ENCODE measurements at places on chromosomes 6 and 20. TPM values are rescaled to one million over a fixed set of nuclear protein-coding genes. Genes with fewer than 3 reads are reported as not detected.

DNA sequence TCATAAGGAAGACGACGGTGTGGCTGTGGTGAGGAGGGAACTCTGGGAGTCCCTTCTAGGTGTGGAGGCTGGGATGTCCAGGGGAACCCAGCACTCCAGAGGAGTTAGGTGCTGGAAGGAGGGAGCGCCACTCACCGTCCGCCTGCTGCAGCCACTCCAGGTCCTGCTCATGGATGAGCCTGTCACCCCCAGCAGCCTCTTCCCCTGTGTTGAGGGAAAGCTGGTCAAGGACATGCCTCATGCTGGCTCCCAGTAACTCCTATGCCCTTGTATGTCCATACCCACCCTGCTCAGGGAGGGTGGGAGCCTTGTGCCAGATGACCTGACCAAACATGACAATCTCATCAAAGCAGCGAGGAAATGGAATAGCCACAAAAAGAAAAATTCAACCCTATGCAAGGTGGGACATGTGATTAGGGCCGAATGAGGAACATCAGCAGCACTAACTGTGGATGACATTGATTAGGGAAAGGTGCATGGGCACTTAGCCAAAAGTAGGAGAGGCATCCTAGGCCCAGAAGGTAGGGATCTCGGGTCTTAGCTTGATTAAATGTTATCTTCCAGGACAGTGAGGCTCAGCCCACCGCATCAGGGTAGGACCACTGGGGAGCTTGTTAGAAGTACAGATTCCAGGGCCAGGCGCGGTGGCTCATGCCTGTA, 3.0 kb downstream of the DNPH1 start:
- no peak for DNase-seq

DNA sequence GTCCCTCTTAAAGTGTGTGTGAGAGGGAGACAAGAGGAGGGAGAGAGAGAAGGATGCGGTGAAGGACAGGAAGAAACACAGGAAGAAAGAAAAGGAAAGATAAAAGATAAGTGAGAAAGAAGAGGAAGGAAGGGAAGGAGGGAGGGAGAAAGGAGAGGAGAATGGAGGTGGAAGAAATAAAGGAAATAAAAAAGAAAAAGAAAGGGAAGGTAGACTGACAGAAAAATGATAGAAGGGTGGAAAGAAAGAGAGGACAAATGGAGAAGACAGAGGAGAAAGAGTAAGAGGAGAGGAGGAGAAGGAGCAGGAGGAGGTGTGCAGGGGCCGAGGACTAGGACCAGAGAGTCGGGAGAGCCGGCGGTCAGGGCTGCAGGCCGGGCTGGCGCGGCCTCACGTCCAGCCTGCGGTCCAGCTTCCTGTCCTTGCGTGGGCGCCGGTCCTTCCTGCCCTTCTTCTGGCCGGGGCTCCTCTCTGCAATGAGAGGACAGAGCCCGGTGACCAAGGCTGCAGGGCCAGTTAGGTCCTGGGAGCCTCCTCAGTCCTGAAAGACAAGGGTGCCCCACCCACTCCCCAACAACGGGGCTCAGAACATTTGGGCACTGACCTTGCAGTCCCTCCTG, 42.0 kb downstream of the RSPO4 start:
- no peak for DNase-seq

DNA sequence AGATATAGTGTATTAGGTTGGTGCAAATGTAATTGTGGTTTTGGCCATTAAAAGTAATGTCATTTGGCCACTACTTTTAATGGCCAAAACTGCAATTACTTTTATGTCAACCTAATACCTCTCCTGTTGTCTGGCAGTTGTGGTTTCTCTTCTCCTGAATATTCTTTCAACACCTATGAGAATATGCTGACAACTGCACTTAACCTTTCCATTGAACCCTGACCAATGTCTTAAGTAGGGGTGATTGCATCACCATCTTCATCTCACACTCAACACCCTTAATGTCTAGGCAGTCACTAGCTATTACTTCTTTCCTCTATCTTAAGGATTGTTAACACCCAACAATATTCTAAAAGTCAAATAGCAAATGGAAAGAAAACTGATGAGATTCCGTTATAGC, 200.5 kb upstream of the HSF2 start:
- DNase-seq: no peak

GRCh38 chr6:106637051-106637716, 7.8 kb downstream of the QRSL1 start:
- no peak for DNase-seq

DNA sequence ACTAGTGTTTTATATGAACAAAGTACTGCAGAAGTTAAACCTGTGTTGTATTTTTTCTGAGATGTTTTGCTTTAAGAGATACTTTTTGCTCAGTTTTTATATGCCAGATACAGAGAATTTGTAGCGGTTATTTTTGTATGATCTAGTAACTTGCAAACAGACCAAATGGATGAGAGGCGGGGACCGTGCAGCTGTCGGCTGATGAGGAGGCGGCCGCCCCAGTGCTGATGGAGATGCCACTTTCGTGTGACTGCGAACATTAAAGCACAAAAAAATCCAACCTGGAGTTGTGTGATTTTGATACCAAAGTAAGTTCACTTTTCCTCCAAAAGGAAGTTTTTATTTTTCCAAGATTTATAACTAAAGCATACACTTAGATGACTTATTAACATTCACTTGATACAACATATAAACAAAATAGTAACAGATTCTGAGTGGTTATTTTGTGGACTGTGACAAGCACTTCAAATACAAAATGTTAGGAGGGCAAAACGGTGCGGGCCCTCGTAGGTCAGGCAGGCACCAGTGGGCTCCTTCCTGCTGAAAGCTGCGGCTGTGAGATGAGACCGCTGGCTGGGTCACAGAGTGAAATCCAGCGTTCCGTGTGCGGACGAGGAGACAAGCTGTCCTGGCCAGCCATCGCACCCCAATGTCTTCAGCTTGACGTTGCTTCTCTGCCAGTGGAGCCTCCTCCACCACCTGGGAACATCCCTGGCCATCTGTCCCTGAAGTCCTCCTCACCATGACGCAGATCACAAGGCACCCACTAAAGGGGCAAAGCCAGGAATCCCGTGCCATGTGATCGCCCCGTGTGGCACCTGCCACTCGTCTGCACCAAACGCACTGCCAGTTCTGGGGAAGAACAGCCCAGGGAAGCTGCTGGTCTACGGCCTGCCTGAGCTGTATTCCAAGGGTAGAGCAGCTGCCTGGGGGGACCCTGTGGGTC, 4.0 kb upstream of the OGFR start:
- DNase-seq: no peak

DNA sequence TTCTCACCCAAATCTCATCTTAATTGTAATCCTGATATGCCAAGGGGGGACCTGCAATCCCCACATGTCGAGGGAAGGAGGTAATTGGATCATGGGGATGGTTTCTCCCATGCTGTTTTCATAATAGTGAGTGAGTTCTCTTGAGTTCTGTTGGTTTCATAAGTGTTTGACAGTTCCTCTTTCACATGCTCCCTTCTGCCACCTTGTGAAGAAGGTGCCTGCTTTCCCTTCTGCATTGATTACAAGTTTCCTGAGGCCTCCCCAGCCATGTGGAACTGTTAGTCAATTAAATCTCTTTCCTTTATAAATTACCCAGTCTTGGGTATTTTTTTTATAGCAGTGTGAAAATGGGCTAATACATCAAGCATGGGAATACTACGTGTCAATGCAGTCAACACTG, 925.0 kb upstream of the MAN1A1 start:
- no peak for DNase-seq

GRCh38 chr6:150063640-150064039, 5.3 kb downstream of the ULBP3 start:
- no peak for DNase-seq

DNA sequence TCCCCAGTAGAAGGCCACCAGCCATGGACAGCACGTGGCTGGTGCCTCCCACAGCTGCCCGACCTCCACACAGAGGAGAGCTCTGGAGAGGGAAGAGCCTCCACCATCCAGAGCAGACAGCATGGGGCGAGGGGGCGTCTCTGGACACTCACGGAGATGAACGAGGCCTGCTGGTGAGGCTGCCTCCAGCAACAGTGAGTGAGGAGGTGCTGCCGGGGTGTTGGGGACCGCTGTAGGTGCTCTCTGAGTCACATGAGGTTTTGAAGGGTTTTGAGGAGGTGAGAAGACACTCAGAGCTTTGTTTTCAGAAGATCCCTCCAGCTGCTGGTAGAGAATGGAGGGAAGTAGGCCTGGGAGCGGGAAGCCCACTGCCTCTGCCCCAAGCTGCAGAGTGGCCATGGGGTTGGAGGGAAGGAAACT, 65.6 kb downstream of the THBS2 start:
- no peak for DNase-seq

- DNase-seq: peak; percentile 44
These were observed at the start of gene SLC4A11 for GRCh38 chr20:3239026-3239866. Gene SLC4A11 (minus strand): TSS chr20:3239190. CDS start chr20:3239137, 53 bp downstream.

- no peak for DNase-seq
These were observed 6.0 kb downstream of the CST2 start for GRCh38 chr20:23820493-23820892.

DNA sequence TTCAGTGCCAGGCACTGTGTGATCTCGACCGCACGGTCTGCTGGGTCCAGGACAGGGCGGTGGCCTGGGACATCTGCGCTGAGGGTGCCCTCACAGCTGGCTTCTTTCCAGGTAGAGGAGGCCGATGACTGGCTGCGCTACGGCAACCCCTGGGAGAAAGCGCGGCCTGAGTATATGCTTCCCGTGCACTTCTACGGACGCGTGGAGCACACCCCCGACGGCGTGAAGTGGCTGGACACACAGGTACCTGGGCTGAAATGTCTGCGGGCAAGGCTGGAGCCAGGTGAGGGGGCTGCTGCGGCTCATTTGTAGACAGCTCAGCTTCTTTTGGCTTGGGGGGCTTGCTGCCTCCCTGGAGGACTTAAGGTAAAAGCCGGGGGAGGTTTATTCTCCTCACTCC, 26.6 kb downstream of the PYGB start:
- peak; percentile 12 for DNase-seq

DNA sequence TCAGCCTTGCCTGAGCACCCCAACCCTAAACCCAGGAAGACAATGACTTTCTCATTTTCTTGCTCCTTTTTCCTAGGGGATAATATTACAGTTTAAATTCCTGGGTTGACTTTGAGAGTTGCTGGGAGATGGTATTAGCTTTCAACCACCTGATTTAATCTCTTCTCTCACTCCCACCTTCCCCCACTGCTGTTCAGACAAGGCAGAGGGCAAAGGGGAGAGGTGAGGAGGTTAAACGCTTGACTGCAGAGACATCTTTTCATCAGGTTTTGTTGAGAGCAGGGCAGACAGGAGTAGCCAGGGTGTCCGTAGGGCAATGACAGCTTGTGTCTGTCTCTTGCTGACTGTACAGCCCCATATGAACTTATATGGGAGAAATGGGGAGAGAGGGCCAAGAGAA, 811.2 kb downstream of the MAFB start:
- DNase-seq: no peak

- no peak for DNase-seq
These were observed 15.2 kb upstream of the SIRT5 start for GRCh38 chr6:13559251-13559650.

DNA sequence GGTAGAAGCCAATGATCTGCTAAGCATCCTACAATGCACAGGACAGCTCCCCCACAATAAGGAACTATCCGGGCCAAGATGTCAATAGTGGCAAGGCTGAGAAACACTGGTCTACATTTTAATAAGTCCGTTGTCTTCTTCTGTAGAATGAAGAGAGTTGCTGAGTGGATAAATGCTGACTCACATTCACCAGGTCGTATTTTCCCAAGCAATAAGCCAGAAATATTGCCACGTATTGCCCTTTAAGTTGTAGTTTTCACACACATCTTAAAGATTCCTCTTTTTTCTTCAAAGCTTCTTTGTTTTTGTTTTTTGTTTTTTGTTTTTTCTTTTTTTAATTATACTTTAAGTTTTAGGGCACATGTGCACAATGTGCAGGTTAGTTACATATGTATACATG, 30.5 kb upstream of the NRN1 start:
- DNase-seq: no peak

GRCh38 chr6:87071683-87072082, 23.2 kb downstream of the CGA start:
- DNase-seq: no peak

GRCh38 chr20:51831866-51832265, 29.5 kb upstream of the SALL4 start:
- no peak for DNase-seq

DNA sequence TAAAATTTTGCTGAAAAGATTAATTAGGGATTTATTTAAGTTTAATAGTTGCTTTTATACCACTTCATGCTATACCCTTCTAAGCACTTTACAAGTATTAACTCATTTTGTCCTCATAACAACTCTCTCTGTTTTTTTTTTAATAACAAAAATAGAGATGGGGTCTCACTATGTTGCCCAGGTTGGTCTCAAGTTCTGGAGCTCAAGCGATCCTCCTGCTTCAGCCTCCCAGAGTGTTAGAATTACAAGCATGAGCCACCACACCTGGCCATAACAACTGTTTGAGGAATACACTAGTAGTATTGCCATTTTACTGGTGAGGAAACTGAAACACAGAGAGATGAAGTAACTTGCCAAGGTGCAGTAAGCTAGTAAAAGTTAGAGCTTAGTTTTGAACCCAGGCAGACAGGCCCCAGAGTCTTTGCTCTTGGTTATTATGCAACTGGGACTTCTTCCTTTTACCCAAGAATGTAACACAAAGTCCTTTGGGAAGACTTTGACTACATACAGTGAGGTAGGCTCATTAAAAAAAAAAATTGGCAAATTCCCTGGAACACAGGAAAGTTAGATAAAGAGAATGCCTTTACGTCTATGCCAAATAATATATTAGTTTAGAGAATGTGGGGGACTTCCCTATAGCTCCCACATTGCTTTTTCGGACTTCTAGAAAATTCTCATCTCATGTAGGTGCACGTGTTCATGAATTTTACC, 11.4 kb downstream of the ANKS1A start:
- DNase-seq: no peak

Gene THBD
- 22.4 TPM for total RNA-seq

Gene LY86
- 1.6 TPM for total RNA-seq

Gene CYP39A1
- total RNA-seq: 14.1 TPM

Gene HLA-G
- 1.2 TPM for total RNA-seq

Gene FAM210B
- total RNA-seq: 33.9 TPM

Gene HEY2
- 8.7 TPM for total RNA-seq

Gene LRRC73
- total RNA-seq: 29.3 TPM

Gene UNC5CL
- total RNA-seq: 3.2 TPM

Gene CALHM6
- total RNA-seq: 9.7 TPM

Gene CARMIL1
- 120 TPM for total RNA-seq

Gene MAP3K5
- total RNA-seq: 46.1 TPM

Gene KHDC1
- 4.8 TPM for total RNA-seq

Gene DYNLT2
- total RNA-seq: 15.4 TPM

Gene STX11
- total RNA-seq: 9.5 TPM

Gene PPP1R3G
- 1.3 TPM for total RNA-seq

Gene BPIFB1
- total RNA-seq: 5.5 TPM

Gene RCAN2
- 7.1 TPM for total RNA-seq
